ENCODE measurements at places on chromosomes 2 and 18.

- no peak for DNase-seq
Measured at GRCh38 chr2:68185541-68186164, 28.0 kb downstream of the PNO1 start.

- DNase-seq: no peak
Measured at GRCh38 chr2:46230115-46230571, 67.1 kb upstream of the EPAS1 start.

- no peak for DNase-seq
Measured at GRCh38 chr2:19659024-19659792, 242.6 kb downstream of the TTC32 start.

DNA sequence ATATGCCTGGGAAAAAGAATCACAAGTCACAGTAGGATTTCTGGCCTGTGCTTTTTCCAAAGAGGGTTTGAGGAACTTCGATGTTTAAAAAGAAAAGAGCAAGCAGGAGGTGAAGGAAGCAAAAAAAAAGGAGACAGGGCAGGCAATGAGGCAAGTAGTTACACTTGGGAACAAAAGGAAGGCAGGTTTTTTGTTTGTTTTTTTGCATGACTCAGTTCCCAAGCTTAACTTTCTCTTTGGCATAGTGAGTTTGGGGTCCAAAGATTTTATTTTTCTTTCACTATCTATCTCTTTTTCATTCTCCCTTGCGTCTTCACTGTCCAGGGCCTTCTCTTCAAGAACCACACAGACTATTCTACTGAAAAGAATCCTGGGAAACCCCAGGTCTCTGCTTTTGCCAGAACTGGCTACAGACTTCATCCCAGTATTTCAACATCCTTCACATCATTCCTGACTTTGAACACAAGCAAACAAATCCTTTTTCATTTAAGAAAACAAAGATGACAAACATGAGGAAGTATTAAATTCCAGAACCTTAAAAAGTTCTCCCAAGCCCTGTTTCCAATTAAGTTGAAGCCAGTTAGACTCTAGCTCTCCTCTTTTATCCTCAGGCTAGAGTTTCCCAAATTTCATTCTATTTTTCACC lies 210.7 kb upstream of the RND3 start:
- DNase-seq: no peak

DNA sequence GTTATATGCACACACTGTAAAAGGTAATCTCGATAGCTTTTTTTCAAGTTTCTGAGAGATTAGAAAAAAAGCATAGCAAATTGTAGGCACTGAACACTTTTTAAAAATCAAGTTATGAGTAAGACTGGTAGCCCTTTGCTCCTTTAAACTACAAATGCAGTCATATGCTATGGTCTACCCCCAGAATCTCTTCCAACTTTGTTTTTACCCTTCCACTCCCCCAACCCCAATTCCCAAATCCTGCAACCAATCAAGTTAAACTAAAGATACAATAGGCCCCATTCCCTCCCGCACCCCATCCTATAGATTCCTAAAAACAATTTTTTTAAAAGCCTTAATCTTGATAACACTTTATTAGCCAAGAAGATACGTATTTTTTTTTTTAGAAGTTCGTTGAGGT lies 752 bp upstream of the BAZ2B start:
- no peak for DNase-seq

DNA sequence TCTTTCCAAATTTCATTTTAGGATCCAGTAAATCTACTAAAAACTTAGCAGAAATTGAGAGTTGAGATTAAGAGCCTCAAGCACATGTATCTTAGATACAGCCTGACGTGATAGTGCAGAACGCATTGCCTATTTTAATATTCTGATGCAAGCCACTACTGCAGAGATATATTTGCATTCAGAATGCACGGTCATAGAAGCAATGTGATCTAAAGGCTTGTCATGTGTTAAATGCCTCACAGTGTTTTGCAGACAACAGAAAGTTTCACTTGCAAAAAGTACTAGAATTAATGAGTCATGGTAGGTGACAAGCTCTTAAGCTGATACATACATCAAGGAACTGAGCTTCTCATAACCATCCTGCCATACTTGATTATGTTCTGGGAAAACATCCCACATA lies 886.7 kb upstream of the CHAC2 start:
- no peak for DNase-seq

GRCh38 chr2:179449010-179449409 lies 184.4 kb upstream of the SESTD1 start:
- DNase-seq: no peak

DNA sequence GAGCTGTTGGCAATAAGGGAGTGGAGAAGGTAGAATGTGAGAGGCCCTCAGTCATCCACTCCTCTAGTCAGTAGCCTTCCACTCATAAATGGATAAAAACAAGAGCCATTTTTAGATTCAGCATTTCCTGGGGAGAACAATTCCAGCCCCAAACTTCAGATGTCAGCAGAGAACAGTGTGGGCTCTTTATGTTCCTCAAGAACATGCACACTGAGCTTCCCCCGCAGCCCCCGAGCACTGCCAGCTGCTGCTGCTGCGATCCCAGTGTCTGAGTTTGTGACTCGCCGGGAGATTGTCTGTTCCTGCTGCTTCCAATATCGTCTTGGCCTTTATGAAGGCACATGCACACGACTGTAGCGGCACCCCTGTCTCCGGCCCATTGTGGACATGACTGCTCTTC lies 143.7 kb upstream of the CTNNA2 start:
- no peak for DNase-seq

- DNase-seq: no peak
Measured at GRCh38 chr2:75284345-75284744, 85.0 kb upstream of the TACR1 start.

- DNase-seq: no peak
Measured at GRCh38 chr2:170212625-170213280, 34.8 kb downstream of the MYO3B start.

DNA sequence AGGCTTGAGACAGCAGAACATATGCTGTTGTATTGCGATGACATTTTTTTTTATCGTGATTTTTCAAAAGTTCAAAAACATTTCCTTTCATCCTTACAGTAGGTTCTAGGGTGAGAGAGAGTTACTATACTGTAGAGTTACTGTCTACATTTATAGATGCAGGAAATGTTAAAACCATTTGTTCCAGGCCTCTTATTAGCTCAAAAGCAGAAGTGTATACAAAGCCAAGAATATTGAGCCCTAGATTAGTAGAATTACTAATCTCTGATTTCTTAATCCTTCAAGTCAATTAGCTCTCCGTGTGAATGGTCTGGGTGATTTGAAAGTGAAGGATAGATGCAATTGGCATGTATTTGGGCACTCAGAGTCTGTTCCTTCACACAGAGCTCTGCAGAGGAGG lies 73.1 kb downstream of the MAPRE2 start:
- DNase-seq: no peak

DNA sequence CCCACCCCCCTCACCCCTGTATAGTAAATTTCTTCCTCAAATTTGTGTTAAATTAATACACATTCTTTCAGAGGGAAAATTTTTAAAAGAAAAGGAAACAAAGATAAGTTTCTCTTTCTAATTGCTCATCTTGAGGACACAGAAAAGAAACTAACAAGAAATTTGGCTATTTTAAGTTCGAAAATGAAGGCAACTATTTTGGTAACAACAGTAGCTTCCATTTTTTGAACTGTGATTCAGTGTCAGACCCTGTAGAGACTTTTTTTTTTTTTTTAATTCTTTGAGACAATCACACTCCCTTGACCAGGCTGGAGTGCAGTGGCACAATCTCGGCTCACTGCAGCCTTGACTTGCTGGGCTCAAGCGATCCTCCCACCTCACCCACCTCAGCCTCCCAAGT lies 194.9 kb downstream of the SS18 start:
- DNase-seq: no peak

- no peak for DNase-seq
Measured at GRCh38 chr2:8154936-8155335, 526.9 kb upstream of the ID2 start.

GRCh38 chr2:240857039-240858008 lies 11.3 kb upstream of the AGXT start:
- no peak for DNase-seq

DNA sequence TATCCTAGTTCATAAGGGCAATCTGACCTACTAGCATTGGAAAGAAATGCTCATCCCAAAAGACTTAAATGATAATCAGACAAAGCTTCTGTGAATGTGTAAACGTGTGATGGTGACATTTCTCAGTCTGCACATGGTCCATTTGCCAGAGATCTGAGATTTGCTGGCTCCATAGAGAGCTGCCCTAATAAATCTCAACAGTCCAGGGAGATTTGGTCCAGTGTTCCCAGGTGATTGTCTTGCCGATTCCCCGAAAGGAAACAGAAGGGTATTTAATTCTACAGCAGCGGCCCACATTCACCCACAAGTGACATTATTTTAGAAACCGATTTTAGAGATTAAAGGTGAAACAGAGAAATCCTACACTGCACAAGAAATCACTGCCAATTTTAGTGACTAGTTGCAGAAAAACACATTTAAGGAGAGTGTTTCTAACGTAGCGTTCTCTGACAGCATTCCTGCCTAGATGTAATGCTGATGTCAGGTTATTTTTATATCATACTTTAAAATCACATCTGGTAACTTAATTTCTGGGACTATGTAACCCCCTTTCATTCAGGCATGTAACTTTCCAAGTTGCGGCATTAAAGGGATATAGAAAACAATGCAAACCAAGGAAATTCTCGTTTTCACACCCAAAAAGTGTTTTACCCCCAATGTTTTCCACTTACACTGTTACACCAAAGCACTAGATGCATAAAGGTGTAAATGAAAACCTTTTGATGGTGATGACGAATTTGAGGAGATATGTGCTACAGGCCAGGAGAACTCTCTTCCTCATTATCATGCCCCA lies 231.9 kb upstream of the FN1 start:
- DNase-seq: no peak

DNA sequence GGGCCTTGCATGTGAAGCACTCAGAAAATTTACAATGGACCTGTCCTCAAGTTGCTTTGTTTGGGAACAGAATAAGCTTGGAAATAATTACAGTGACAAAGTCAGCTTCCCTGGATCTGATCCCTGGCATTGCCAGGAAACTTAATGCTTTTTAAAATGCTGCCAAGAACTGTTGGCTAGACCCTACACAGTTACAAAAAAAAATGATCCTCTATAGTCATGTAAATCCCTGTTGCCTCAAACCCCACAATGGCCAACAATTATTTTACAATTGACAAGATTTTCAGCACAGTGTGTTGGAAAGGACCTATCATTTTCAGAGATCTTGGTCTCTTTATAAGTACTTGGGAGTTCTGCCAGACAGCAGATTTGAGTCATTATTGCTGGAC lies 470.4 kb upstream of the ACVR2A start:
- DNase-seq: no peak

DNA sequence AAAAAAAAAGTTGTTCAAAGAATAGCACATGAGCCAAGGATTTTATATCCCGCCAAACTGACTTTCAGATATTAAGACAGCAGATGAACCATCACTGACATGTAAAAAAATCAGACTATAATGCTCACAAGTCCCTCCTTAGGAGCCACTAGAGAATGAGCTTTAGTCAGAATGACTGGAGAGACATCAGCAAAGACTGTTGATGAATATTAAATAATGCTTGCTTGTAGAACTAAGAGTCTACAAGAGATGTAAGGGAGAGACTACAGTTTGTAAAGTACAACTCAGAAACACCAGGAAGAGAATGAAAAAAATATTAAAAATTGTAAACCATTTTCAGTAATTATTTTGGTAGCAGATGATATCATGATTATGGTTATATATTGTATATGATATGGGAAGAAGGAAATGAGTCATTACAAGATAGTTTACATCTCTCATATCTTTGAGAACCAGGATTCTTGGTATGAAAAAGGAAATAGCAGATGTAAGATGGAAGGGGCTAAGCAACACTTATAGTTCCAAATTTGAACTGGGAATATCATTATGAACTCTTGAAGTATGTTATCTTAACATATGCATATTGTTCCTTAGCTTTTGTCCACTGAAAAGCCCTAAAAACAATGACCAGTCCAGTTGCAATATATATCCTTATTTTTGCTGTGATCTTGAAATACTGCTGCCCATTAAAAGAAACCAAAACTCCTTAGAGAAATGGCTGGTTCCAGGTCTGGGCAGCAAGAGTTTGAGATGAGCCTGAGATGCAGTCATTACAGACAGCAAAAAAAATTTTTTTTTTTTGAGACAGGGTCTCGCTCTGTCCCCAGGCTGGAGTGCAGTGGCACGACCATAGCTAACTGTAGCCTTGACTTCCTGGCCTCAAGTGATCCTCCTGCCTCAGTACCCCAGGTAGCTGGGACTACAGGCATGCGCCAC lies 55.7 kb downstream of the PTPN2 start:
- DNase-seq: no peak

DNA sequence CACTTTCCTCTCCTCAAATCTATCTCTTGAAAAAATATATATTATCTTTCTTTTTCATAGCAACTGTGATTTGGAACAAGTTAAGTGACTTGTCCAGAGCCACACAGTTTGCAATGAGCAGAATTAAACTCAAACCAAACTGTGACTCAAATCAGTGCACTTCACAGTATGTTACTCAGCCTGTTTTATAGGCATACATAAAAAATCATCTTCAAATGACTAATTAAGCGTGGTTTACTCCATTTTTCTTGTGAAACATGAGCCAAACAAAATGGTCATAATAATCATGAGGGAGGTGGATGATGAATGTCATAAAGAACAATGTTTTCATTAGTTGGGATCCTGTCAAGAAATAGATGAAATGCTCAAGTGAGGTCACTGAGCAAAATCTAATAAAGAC lies 6.1 kb upstream of the CCDC178 start:
- DNase-seq: no peak

- no peak for DNase-seq
Measured at GRCh38 chr2:100286318-100286717, 36.0 kb downstream of the LONRF2 start.

DNA sequence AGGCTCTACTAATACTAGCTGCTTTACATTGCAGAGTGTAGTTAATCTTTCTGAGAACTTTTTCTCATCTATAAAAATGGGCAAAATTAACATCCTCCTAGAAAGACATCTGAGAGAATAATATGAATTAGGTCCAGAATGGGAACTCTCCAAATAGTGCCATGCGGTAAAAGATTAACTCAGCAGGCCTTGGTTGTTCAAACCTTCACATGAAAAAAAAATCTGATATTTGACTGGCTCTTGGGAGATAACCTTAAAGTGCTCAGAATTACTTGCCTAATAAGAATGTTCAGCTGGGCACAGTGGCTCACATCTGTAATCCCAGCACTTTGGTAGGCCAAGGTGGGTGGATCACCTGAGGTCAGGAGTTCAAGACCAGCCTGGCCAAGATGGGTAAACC lies 5.5 kb upstream of the CXXC1 start:
- DNase-seq: no peak

- DNase-seq: no peak
Measured at GRCh38 chr2:460861-461260, 173.0 kb upstream of the ALKAL2 start.

- no peak for DNase-seq
Measured at GRCh38 chr2:134718817-134719814, at the start of gene TMEM163. Gene TMEM163, minus strand, starts transcription at chr2:134719000.

- no peak for DNase-seq
Measured at GRCh38 chr2:6353669-6354068, 512.0 kb downstream of the CMPK2 start.

GRCh38 chr2:83160571-83160970 lies 1298.5 kb downstream of the SUCLG1 start:
- DNase-seq: no peak

GRCh38 chr2:215548714-215549113 lies 112.8 kb upstream of the FN1 start:
- DNase-seq: no peak

Data from omental fat pad (tissue), 4 donors.